Ecto neural progenitor cell (in vitro differentiated cells): ENCODE measurements at places on chromosomes 16 and 17.

GRCh38 chr17:44972953-44973352 is 4.8 kb upstream of the C1QL1 start:
- no peak for DNase-seq

- DNase-seq, result no peak
These were observed 96.5 kb downstream of the GOSR1 start for GRCh38 chr17:30573603-30574175.

GRCh38 chr16:88536971-88537751 is 33.0 kb upstream of the ZC3H18 start:
- no peak for DNase-seq

DNA sequence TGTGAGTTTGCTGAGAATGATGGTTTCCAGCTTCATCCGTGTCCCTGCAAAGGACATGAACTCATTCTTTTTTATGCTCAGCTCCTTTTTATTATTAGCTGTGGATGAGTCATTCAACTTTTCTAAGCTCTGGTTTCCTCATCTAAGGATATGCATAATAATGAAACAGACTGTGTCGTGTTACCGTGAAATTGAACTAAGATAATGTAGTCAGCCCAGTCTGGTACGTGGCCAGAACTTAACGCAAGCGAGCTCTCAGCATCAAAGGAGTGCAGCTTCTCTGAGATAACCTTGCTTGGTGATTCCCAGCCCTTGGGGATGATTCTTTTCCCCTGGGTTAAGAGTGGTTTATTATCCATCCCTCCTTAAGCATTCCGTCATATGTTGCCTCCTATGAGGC is 454.3 kb upstream of the EEF2KMT start:
- DNase-seq, result no peak

DNA sequence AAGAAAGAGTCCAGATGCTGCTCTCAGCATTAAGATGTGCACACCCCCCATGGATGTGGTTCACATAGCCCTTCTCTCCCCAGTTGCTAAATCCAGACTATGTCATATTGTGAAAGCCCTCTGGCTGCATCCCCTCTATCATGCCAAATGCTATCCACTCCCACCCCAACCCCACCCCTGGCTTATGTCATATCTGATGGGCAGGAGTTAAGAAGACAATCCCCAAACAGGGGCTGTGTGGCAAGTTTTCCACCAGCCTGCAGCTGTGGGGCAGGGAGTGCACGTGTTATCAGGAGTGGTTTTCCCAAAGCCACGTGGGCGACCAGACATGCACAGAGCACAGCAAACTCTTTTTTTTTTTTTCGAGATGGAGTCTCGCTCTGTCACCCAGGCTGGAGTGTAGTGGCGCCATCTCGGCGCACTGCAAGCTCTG is 10.0 kb downstream of the FAM117A start:
- DNase-seq, result no peak

DNA sequence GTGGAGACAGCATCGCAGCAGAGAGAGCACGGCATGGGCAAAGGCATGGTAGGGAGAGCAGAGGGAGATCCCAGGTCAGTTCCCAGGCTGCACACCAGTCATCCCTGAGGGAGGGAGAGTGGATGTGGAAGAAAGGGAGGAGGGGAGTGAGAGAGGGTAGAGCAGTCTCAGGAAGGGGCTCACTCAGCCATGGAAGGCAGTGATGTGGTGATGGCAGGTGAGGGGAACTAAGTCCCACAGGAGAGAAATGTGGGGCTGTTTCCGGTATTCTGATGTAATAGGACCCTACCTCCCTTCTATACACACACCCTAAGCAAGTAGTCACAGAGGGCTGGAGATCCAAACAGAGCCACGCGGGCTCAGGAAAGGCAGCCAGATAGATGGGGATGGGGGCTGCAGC is 500.3 kb upstream of the CDH11 start:
- no peak for DNase-seq

GRCh38 chr17:11144358-11145233 is 96.4 kb upstream of the SHISA6 start:
- peak; percentile 64 for DNase-seq

DNA sequence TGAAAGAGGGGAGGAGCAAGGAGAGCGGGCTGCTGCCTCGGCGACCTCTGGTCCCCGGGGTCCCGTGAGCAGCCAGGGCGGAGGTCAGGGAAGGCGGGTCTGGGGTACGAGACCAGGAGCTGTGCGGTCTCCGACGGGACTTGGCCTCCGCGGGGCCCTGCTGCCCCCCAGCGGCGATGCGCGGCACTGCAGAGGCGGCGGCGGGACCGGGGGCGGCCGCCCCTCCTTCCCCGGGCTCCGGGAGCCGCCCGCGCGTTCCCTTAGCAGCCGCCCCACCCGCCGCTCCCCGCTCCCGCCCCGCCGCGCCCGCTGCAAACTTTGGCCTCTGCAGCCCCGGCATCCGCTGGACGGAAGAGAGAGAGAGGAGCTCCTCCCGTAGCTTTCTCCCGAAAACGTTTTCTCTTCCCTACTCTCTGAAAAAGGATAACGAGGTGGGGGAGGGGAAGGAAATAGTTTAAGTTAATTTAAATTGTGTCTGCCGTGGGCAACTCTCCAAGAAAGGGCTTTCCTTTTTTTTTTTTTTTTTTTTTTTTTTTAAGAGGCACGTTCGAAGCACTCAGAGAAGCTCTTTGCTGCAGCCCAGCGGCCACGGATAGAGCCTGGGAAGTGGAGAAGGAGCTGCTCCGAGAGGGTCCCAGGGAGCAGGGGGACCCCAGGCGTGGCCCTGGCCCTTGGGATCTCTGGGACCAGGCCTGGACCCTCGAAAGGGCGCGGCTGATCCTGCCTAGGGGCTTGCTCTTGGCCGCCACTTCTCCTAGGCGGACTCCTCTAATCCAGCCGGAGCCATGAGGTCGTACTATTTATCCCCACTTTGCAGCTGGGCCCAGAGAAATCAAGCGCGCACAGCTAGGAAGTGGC is 43.2 kb downstream of the C16orf82 start:
- peak; percentile 96 for DNase-seq

DNA sequence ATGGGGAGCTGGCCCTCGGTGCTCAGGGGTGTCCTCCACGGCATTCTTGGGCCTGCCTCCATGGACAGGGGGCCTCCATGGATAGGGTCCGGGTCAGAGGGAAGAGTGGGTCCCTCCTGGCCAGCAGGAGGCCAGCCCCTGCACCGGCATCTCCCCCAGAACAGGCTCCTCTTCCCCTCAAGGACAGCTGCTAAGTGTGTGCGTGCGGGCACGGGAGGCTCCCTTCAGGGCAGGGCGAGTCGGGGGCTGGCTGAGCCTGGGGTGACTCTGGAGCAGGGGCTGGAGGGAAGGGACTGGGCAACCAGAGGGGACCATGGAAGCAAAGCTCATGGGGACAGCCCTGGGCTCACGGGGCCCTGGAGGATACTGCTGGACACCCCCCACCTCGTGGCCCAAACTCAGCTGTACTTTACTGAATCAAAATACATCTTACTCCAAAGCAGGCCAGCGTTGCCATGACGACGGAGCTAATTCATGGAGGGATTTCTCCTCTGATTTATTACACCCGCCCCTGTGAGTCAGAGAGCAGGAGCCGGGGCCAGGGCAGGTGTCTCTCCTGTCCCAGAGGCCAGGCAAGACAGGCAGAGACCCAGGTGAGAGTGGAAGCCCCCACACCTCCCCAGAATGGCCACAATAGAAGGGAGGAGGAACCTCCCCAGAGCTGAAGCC is 2.1 kb downstream of the CASKIN1 start:
- no peak for DNase-seq

DNA sequence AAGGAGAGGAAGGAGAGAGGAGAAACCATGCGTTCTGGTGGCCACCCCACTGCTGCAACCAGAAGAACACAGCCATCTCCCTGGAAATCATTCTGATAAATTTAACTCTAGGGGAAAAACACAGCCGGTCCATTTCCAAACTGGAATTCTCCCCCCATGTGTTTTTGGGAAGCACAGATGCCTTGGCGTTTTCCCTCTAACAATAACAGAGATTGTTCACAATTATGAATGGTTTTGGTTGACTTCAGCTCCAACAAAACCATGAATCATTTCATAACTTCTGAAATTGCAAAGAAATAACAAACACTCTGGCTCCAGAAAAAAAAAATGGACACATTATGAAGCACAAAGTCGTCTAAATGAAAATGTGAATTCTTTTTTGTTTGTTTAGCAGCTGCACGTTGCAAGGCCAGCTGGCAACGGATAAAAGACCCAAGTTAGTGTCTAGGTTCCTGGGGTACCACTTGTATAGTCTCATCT is 46.2 kb downstream of the GNAO1 start:
- no peak for DNase-seq

DNA sequence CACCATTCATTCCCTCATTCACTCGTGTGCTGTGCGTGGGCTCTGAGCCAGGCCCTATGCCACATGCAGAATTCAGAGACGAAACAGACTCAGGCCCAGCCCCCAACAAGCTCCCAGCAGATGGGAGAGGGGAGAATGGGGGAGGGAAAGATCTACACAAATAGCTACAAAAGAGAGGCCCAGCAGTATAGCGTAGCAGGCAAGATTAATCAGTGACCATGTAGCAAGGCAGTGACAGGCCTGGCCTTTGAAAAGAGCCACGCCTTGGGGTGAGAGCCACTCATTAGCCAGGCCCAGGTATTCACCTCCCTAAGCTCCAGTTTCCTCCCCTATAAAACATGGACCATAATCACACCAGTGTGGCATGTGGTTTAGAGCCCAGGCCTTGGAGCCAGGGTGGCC is 16.4 kb upstream of the KRT19 start:
- DNase-seq, result no peak

- no peak for DNase-seq
These were observed 217.8 kb downstream of the ZFHX3 start for GRCh38 chr16:72829846-72830775.

- DNase-seq, result no peak
These were observed 820 bp downstream of the TLCD1 start for GRCh38 chr17:28725166-28725659.

GRCh38 chr16:15961060-15961511 is 11.7 kb downstream of the ABCC1 start:
- no peak for DNase-seq

DNA sequence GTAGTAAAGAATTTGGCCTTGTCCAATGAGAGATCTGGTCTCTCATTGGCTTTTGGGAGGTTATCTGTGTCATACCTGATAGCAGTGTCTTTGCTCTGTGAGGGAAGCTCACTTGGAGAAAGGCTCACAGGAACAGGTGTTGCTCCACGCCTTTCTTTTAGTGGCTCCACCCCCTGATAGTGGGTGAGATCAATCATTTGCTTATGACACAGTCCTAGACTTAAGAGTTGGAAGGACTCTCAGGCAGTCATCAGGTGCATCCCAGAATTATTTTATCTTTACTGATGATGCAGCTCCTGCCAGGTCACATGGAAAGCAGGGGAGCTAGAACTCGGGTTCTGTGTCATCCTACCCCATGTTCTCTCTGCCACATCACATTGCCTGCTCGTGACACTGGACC is 59.3 kb downstream of the CENPV start:
- no peak for DNase-seq

- no peak for DNase-seq
These were observed 14.8 kb downstream of the EFCAB5 start for GRCh38 chr17:29956225-29956624.

DNA sequence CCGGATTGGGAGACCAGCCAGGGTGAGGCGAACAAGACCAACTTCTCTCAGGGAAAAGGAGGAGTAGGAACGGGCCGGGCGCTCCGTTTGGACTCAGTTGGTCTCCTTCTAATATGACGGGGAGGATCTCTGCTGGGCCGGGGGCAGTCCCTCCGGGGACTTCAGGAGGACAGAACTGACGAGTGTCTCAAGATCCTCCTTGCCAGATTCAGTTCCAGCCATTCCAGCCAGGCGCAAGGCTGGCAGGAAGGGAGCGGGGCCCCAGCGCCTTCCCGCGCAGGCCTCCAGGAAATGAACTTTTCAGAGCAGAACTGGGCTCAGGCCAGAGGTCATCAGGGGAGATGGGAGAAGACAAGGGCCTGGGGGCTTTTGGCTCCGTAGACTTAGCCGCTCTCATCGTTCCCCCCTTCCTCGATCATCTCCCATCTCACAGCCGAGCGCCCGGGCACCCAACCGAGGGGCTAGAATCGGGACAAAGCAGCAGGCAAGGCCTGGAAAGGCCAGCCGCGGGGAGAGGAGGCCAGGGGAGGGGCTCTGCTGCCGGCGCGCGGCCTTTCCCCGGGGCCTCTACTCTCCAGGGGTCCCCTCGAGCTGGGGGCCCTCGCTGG is 1.6 kb downstream of the ZNF423 start:
- peak; percentile 71 for DNase-seq

GRCh38 chr17:82184761-82185160 is 27.9 kb downstream of the CCDC57 start:
- DNase-seq, result no peak

- DNase-seq, result peak; percentile 60
These were observed 142.7 kb upstream of the C17orf78 start for GRCh38 chr17:37233036-37233435.

DNA sequence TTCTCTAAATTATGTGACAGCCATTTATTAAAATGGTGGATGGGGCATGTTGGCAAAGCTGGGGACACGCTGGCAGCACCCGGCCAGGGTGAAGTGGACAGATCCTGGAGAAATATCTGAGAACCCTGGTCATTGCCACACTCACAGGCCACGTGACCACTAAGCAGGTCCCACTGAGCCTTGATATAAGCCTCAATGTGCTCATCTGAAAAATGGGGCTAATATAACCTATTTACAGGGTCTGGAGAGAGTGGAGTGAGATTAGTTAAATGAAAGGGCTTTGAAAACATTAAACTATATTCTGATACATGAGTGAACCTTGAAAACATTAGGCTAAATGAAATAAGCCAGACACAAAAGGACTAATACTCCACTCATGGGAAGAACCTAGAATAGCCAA is 108.9 kb downstream of the RBFOX3 start:
- DNase-seq, result no peak

GRCh38 chr16:89686520-89687091 is at the start of gene CDK10:
CDK10 (plus strand) TSS chr16:89686689; CDS start chr16:89686711, 22 bp downstream.
- DNase-seq, result peak; percentile 95

DNA sequence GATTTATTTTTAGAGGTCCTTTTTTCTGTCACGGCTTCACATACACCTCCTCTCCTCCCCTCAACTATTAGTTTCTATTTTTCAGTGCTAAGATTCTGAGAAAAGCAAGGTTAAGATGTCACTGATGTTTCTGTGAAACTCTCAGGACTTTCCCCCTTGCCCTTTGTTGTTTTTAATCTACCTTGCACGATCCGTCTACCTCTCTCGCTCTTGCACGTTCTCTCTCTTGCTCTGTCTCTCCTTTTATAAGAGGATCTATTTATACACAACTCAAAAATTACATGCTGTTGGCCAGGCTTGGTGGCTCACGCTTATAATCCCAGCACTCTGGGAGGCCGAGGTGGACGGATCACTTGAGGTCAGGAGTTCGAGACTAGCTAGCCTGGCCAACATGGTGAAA is 43.6 kb downstream of the RPA1 start:
- no peak for DNase-seq

GRCh38 chr17:74520790-74521480 is 10.3 kb downstream of the CD300LB start:
- no peak for DNase-seq
